ENCODE measurements at places on chromosomes 7 and 10. TPM values are rescaled to one million over a fixed set of nuclear protein-coding genes. Genes with fewer than 3 reads are reported as not detected.

DNA sequence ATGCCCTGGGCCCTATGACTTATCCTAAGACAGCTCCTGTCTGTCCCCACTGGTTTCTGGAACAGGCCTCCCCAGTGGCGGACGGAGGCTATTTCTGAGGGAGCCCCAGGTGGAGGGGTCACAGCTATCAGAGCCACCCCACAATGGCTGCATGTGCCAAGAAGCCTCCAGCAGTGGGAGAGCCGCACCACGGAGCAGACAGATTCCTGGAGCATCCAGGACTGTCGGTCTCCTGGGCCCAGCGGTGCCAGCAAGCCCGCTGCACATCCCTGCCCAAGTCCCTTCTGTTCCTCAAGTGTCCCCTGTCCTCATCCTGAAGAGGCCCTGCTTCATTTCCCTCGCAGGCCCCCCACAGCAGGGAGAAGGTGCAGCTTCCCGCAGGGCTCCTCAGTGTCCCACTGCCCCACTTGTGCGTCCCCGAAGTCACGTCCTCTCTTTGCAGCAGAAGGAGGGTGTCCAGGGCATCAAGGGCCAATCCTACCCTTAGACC is 193.0 kb upstream of the SHH start:
- H3K4me3 ChIP-seq = no peak overlapping the region
- no peaks in the 10 kb centered on the region for H3K36me3 ChIP-seq
- peaks cover 13% of the 10 kb centered on the region for H3K27me3 ChIP-seq
- DNase-seq = no peak

The JCAD gene
- total RNA-seq = 0.29 TPM

DNA sequence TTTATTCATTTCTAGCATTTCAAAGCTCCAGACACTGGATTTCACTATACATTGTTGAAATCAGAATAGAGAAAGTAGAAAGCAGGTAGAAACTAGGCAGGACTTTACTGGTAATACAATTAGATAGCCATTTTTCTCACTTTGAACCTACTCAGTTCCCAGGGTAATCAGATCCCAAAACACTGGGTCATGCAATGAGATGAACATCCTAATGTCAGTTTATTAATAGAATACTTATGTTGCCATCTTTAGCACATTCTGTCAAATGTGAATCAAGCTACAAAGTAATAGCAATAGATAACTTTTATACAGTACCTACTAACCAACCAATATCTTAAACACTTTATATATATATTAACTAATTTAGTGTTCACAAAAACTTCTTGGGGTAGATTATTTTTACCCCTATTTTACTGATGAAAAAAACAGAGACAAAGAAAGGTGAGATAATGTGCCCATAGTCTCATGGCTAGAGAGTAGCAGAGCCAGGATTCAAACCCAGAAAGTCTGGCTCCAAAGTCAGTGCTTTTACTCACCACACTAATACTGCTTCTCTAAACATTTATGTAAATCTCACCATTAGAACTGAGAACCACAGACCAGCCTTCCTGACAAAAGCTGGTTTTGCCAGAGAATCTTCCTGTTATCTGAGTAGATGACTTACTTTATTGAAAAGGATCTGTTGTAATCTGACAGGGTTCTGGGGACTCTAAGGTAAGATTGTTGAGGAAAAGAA is 153.8 kb upstream of the KAT6B start:
- no peak overlapping the region for H3K27ac ChIP-seq
- no peaks in the 10 kb centered on the region for H3K4me1 ChIP-seq
- no peak overlapping the region for H3K4me3 ChIP-seq
- H3K27me3 ChIP-seq = no peaks in the 10 kb centered on the region

DNA sequence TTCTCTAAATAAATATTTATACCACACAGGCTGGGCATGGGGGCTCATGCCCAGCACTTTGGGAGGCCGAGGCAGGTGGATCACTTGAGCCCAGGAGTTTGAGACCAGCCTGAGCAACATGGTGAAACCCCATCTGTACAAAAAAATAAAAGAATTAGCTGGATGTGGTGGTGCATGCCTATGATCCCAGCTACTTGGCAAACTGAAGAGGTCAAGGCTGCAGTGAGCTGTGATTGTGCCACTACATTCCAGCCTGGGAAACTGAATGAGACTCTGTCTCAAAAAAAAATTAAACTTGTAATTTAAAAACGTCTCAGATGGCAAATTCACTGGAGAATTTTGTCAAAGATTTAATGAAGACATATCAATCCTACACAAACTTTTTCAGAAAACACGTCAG is 277.6 kb upstream of the BMPER start:
- no peak for DNase-seq
- no peak overlapping the region for H3K4me3 ChIP-seq
- H3K27ac ChIP-seq = no peak overlapping the region
- H3K4me1 ChIP-seq = no peaks in the 10 kb centered on the region

The AOC1 gene
- total RNA-seq = not detected

GRCh38 chr10:104117839-104118323 is 4.1 kb upstream of the SFR1 start:
- H3K36me3 ChIP-seq = no peaks in the 10 kb centered on the region
- peaks cover 7% of the 10 kb centered on the region for H3K27me3 ChIP-seq
- no peak overlapping the region for H3K27ac ChIP-seq
- H3K4me3 ChIP-seq = no peak overlapping the region
- DNase-seq = no peak
- H3K4me1 ChIP-seq = peaks cover 27% of the 10 kb centered on the region

DNA sequence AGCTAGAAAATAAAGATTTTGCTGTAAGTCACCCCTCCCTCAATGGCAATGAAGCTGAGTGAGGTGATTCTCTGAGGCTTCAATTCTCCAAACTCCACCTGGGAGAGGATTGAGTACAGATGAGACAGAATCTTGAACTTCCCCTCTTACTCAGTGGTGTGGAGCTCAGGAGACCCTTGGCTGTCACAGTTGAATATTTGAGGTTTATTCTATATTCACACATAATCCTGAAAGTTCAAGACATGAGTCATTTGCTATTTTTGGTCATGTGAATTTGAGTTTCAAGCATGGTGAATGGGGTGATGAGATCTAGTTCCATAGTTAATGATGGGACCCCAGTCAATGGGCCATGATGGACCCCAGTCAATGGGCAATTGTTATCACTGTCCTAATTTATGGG is 13.9 kb upstream of the TECTB start:
- H3K27me3 ChIP-seq = peaks cover 21% of the 10 kb centered on the region
- DNase-seq = no peak
- H3K4me1 ChIP-seq = no peaks in the 10 kb centered on the region
- H3K36me3 ChIP-seq = no peaks in the 10 kb centered on the region
- no peak overlapping the region for H3K4me3 ChIP-seq

DNA sequence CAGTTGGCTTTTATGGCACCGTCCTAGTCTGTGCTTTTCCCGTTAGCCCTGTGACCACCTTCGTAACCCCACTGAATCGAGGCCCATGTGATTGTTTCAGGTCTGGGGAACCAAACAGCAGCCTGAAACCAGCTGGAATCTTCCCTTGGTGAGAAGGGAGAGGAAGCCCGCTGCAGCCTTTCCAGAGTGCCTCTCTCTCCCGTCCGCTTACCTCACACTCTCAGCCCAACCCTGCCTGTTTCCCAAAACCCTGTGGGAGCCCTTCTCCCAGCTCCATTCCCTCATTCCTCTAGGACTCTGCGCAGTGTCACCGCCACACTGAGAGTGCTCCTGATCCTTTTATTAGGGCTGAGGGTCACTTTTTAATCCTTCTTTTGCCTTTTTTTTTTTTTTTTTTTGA is 139.6 kb downstream of the WDR37 start:
- no peak for DNase-seq
- peaks cover 19% of the 10 kb centered on the region for H3K4me1 ChIP-seq
- no peaks in the 10 kb centered on the region for H3K27me3 ChIP-seq

The HTR5A gene
- not detected for total RNA-seq

The CDC14C gene
- total RNA-seq = not detected

DNA sequence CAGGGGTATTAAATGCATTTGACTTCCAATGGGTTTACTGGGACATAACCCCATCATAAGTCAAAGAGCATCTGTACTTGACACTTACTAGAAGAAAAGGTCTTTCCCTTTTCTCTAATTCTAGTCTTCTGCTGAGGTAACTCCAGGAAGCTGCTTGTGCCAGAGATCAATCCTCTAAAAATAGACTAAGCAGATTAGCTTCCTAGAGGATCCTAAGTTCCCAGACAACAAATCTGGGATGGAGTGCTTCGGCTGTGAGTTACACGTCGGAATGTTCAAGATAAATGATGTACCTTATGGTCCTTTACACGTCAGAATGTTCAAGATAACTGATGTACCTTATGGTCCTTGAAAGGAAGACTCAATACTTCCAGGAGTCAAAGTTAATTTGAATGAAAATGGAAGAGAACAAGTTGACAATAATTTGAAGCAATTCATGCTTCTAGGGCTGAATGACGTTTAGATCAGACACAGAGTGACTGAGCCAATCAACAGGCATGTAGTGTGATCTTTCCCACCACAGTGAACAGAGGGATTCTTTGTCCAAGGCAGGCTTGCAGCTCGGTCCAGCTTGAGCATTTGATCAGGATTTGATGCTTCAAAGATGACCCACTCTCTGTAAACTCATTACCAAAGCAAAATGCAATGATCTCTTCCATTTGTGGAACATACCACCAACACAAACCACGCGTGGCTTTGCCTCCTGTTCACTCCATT is 63.8 kb downstream of the SLC37A3 start:
- no peak overlapping the region for H3K4me3 ChIP-seq
- no peaks in the 10 kb centered on the region for H3K4me1 ChIP-seq
- H3K27ac ChIP-seq = no peak overlapping the region
- H3K27me3 ChIP-seq = no peaks in the 10 kb centered on the region
- H3K36me3 ChIP-seq = peaks cover 10% of the 10 kb centered on the region

- no peak for DNase-seq
- H3K4me3 ChIP-seq = no peak overlapping the region
- H3K36me3 ChIP-seq = no peaks in the 10 kb centered on the region
- H3K27me3 ChIP-seq = no peaks in the 10 kb centered on the region
Observed at GRCh38 chr7:115600207-115600606, 430.4 kb downstream of the TFEC start.

The TRA2A gene
- total RNA-seq = 96.8 TPM

The ZNF503 gene
- total RNA-seq = 0.50 TPM

Data from activated T-cell treated with anti-CD3 and anti-CD28 coated beads, Interleukin-2, amount 50 U/mL, for 72 hours (primary cell).